ENCODE measurements at places on chromosomes 1 and 21.

GRCh38 chr1:117899801-117900200 lies 29.6 kb downstream of the GDAP2 start:
- no peak for DNase-seq

GRCh38 chr1:172775606-172776005 lies 116.7 kb downstream of the FASLG start:
- DNase-seq: no peak

DNA sequence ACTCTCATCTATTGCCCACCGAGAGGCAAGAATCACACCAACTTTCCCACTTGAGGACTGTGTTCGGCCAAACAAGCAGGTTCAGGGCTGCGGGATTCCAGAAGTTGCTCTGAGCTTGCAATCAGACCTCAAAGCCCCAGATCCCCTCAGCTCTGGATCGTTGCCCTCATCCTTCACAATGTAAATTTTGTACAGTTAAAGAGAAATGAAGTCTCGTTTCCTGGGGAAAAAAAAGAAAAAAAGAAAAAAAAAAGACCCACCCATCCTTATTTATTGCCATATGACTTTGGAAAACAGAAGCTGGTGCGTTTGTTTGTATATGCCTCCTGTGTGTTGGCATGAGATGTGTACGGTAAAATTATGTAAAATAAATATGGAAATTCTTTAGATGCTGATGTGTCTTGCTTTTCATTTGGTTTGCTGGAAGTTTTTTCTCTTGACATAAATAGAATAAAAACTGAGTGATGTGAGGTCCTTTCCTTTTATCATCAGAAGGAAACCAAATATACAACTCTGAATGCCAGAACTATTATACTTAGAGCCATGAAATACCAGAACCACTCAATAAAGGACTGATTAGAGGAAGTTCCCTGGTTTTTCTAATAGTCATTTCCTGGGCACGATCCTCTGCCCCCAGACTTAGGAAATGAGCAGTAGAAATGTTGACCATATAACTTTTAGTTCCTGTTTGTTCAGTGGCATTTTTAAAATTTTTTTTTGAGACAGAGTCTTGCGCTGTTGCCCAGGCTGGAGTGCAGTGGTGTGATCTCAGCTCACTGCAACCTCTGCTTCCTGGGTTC lies 48.7 kb downstream of the LHX4 start:
- no peak for DNase-seq

DNA sequence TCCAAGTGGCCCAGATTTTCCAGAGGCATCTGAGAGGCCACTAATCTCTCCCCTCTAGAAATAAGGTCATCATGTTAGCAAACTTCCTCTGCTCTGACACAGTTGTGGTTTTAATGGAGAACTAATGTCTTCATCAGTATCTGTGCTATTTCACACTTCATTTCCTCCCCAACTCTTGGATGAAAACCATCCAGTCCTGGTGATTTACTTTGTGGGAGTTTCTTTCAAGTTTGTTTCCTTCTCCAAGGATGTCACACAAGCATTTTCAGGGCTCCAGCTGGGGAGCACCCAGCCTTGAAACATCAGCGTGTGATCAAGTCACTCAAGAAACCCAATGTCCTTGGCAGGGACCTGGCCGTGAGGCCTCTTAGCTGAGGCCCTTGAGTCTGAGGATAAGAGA lies 38.8 kb downstream of the TBX15 start:
- no peak for DNase-seq

DNA sequence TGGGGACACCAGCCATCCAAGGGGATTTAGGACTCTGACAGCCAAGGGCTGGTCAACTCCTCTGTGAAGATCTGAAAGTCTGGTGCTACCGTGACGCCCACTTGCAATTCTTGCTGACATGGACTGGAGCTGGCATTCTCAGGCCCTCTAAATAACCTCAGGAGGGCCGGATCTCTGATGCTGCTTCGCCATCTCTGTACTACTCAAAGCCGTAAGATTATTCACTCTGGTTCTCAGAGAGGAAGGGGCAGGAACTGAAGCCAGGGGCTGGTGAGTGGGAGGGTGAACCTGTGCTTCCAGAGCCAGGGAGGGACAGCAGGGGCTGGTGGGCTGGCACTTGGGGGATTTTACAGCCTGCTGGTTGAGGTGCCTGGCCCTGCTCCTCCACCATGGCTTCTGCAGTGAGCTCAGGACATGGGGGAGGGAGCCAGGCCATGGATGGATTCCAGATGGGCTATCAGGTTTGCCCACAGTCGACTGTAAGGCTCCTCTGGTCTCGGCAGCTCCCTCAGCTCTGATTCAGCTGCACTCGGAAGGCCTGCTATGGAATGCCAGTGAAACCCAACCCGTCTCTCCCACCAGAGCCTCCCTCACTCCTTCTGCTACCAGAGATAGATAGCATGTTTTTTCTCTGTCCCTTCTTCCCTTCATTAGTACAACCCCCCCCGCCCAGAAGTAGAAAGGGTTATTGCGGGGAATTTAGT lies 84.5 kb downstream of the PLXNA2 start:
- DNase-seq: no peak

DNA sequence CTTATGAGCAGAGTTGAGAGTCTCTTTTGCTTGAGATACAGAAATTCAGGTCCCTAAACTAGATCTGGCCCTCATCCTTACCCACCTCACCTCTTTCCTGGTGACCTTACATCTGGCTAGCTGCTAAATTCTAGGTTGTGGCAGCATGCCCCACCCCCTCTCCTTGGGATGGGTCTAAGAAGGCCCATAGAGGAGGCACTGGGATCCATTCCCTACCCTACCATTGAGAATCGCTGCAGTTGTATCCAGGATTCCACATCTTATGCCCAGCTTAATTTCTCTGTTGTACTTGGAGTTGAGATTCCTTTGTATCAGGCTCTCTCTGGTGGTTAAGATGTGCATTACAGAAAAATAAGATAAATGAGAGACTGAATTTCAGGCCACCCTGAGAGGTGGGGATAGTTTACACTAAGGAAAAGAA lies 9.5 kb upstream of the TMEM39B start:
- no peak for DNase-seq

DNA sequence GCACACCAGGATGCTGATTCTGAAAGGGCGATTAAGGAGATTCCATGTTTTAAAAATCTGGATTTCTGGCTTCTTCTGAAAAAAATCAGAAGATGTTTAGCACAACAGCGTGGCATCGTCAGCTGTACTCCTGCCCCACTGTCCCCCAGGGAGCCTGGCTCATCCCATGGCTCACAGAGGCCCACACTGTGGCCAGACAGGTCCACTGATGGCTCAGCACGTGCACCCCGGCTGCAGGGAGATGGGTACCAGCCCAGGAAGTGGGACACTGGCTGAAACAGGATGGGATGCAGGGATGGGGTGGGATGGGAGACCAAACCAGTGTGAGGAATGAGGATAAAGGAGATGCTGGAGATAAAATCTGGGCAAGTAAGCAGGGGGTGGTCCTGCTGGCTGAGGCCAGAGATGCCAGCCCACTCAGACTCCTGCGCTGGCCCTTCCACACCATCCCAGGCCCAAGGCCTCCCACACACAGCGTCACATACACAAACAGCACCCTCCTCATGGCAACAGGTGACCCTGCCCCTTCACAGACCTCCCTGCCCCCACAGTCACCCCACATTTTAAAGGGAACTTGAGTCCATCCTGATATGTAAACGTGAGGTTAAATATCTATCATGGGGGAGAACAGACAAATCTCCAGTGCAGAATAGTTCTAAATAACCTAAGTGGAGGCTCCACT lies 23.9 kb upstream of the SAMD11 start:
- DNase-seq: no peak

- DNase-seq: no peak
Measured at GRCh38 chr1:34590211-34590623, 164.6 kb upstream of the GJB5 start.

DNA sequence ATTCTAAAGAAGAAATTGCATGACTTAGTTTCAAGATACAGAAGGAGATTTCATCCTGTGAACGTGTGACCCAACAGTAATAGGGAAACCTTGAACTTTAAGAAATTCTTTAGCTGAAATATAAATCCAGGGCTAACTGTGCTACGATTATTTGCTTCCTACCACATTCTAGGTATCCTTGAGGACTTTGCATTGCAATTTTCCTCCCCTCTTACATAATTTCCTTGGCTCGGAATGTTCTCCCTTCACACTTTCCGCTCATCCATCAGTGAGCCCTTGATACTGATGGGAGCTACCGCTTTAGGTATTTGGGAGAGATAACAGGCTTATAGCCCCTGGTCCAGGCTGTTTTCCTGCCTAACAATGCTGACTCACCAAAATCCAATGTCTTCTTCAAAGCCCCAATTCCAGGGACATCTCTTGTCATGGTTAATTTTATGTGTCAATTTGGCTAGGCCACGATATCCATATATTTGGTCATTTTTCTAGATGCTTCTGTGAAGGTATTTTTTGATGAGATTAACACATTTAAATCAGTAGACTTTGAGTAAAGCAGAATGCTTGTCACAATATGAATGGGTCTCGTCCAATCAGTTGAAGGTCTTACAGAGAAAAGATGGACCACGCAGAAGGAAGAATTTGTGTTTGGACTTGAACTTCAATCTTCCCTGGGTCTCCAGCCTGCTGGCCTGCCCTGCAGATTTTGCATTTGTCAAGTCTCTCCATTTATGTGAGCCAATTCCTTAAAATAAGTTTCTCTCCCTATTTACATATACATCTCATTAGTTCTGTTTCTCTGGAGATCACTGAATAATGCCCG lies 121.2 kb downstream of the PTPN14 start:
- DNase-seq: no peak

GRCh38 chr1:180997843-180998504 lies 24.7 kb downstream of the STX6 start:
- DNase-seq: no peak

DNA sequence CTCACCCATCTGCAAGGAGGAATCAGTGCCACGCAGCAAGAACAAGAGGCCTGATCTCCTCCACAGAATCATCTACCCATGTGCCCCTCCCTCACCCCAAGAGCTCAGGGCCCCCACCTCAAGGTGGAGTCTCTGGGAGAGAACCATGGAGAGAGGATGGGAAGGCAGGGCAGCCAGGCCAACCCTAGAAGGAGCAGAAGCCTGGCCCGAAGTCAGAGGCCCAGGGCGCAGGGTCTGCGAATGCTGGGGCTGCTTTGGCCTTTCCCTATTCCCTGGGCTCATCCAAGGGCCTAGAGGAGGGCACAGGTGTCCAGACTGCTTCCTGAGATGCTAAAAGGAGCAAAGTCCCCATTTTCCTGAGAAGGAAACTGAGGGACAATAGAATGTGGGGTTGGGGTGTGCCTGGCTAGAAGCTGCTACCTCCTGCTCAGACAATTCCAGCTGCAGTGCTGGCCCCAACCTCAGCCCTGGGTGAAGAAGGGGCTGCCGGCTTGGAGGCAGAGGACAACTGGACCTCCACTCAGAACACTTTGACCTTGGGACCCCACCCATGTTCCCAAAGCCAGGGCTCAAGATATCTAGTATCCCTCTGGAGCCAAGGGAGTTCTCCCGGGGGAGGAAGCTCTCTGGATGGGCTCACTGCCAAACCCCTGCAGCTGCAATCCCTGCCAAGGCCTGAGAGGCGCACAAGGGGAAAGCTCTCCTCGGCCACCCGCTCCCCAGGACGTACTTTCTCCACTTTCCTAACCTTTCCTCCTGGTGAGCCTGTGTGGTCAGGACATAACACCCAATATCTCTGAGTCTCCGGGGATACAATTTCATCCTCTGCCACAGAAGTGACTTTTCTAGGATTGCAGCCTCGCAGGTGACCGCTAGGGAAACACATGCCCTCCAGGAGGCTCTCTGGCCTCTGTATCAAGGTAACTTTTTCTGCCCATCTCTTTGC lies 16.6 kb upstream of the LEMD1 start:
- DNase-seq: no peak

DNA sequence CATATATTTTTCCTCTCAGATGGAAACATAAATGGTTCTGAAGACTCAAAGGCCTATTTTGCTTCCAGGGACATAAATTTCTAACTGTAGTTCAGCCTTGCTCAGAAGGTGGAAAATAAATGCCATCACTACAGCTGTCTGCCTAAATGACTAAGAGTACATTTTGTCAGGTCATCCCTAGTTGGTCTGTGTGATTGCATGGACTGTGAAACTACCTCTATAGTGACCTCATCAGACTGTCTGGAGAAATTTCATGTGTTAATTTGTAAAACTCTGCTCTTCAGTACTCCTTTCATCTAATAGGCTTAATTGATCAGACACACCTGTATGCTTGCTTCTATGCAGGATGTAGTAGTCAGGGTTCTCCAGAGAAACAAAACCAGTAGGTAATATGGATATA lies 886.9 kb downstream of the AMY1C start:
- DNase-seq: no peak

GRCh38 chr1:221612047-221612777 lies 129.7 kb downstream of the DUSP10 start:
- no peak for DNase-seq

DNA sequence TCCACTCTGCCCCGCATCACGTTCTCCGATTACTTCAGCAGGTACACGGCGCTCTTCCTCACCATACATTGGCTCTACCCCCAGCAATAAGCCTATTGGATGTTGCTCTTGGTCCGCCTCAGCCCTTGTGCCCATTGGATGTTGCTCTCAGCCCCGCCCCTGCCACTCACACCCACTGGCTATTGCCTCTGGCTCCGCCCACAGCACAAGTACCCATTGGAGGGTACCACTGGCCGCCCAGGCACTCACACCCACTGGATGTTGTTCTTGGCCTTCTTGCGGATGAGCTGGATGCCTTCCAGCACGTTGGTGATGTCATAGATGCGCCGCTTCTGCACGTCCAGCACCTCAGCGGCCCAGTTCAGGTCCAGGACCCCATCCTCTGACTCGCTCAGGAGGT lies 9.4 kb downstream of the E2F2 start:
- DNase-seq: no peak

DNA sequence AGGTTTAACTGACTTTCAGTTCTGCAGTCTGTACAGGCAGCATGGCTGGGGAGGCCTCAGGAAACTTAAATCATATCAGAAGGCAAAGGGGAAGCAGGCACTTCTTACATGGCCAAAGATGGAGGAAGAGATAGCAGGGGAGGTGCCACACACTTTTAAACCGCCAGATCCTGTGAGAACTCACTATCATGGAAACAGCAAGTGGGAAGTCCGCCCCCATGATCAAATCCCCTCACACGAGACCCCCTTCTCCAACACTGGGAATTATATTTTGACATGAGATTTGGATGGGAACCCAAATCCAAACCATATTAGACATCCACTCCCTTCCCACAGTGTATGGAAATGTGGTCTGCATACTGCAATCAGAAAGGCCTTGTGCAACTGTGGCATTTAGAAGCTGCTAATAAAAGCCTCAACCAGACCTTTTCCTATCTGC lies 148.2 kb downstream of the FCRL5 start:
- no peak for DNase-seq

- no peak for DNase-seq
Measured at GRCh38 chr1:181099152-181100014, 10.9 kb downstream of the IER5 start.

GRCh38 chr1:199593475-199593874 lies 434.0 kb upstream of the NR5A2 start:
- DNase-seq: no peak

Measured in cerebellar nuclear complex (tissue), 1 donor.